ENCODE measurements at places on chromosomes 2 and 18.

DNA sequence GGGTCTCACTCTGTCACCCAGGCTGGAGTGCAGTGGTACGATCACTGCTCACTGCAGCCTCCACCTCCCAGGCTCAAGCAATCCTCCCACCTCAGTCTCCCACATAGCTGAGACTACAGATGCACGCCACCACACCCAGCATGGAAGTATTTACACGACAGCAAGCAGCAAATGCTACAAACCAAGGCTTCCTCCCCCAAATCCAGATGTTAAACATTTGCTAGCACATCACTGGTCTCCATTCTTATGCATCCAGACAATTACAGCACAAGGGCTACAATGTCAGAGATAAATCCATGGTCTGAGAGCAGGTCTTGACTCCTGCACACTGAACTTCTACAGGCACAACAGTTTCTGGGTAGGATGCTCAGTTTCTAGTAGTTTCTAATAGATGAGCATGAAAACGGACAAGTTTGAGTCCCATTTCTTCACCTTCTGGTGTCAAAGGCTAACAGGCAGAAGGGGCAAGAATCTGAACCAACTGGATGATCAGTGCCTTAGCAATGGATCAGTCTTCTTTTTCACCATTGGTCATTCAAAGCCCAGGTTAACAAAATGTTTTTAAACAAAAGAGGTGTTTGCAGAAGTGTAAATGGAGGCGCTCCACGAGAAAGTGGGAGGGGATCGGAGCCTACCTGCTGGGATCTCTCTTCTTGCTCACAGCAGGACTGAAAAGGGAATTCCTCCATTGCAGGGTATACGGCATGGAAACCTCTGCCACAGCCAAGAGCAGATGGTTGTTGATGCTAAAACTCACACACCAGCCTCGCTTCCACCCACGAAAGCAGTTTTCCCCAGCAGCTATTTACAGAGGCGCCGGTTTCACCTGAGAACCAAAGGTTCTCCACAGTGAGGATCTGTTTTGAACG, 135.0 kb upstream of the ARL4C start:
- no peak for DNase-seq

- DNase-seq = peak; percentile 23
Observed at GRCh38 chr2:147636238-147636882, 208.5 kb upstream of the ACVR2A start.

GRCh38 chr2:15546297-15547098, 14.6 kb downstream of the NBAS start:
- DNase-seq = no peak

DNA sequence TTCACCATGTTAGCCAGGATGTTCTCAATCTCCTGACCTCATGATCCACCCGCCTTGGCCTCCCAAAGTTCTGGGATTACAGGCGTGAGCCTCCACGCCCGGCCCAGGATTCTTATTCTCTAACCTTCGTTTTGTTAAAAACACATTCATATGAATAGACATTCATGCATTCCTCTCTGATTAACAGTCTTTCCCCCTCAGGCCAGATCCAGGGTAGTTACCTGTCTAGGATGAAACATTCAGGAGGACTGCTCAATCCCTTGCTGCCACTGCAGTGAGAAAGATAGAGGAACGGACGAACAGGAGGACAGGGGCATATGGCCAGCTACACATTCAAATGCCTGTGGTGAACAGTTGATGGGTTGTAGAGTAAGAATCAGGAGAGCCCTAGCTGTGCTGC, 39.6 kb upstream of the EPC2 start:
- no peak for DNase-seq

DNA sequence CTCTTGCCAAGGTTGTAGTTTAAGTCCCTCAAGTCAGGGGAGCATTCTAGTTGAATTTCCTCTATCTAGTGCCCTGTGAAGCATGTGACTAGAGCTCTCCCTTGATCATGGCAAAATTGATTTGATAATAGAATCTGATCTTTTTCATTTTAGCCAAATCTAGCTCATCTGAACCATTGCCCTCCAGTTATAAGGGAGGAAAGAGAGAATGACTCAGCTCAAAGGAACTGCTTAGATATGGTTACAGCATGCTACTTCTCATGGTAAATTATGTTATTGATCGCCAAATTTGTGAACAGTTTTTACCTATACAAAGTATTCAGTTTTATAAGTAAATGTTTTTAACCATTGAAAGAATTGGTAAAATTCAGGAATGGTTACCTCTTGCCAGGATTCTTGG, 100.8 kb downstream of the GPR39 start:
- no peak for DNase-seq

Measured in thymus (tissue), 14 donors.